ENCODE measurements at places on chromosomes 3 and 15.

GRCh38 chr15:40695469-40695890, 506 bp downstream of the RAD51 start:
- peak; percentile 34 for DNase-seq

DNA sequence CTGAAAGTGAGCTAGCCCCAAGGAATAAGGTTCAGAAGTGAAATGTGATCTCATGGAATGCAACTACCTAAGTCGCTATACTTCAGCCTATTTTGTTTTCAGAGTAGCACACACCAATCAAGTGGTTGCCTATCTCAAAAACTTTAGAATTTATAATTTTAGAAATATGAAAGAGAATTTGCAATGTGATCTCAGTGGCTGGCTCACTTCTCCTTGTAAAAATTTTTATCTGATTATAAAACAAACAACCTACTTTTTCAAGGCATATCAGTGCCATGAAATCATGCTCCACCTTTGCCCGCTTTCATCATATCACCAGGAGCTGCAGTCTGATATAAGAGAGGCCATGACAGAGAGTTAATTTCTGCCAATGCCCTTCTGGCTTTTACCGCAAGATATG, 47.3 kb downstream of the CLDN11 start:
- DNase-seq = no peak

GRCh38 chr3:59733041-59733809, 683.4 kb upstream of the CFAP20DC start:
- DNase-seq = no peak

DNA sequence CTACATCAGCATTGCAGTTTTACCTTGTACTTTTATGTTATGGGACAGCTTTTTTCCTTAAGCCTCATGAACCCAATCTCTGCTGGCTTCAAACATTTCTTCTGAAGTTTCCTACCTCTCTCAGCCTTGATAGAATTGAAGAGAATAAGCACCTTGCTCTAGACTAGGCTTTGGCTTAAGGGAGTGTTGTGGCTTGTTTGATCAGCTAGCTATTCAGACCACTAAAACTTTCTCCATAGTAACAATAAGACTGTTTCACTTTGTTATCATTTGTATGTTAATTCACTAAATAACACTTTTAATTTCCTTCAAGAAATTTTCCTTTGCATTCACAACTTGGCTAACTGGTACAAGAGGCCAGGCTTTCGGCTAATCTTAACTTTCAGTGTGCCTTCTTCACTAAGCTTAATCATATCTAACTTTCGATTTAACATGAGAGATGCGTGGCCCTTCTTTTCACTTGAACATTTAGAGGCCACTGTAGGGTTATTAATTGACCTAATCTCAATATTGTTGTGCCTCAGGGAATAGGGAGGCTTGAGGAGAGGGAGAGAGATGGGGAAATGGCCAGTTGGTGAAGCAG, 8.1 kb upstream of the TIGIT start:
- no peak for DNase-seq

DNA sequence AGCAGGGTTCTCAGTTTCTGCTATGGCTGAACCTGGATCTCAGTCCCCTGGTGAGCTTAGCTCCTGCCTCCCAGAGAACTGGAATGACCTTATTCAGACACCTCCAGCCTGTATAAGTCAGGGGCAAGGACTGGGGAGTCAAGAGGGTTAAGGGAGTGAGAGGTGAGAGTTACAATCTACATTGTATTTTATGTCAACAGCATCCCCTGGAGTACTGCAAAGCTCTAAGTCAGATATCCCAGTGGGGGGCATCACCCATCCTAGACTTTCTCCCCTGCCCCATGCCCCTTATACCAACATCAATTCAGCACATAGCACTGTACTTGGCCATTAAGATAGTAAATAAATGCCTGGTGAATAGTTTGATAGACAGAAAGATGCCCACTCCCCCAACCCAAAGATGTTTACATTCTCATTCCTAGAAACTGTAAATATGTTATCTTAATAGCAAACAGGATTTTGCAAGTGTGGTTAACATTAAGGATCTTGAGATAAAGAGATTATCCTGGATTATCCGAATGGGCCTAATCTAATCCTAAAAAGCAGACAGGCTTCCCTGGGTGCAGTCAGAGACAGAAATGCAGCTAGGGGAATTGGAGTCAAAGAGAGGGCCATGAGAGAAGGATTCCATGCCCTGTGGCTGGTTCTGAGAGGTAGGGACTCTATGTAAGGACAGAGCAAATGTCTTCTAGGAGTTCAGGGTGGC, 132.3 kb upstream of the RASGRP1 start:
- no peak for DNase-seq

DNA sequence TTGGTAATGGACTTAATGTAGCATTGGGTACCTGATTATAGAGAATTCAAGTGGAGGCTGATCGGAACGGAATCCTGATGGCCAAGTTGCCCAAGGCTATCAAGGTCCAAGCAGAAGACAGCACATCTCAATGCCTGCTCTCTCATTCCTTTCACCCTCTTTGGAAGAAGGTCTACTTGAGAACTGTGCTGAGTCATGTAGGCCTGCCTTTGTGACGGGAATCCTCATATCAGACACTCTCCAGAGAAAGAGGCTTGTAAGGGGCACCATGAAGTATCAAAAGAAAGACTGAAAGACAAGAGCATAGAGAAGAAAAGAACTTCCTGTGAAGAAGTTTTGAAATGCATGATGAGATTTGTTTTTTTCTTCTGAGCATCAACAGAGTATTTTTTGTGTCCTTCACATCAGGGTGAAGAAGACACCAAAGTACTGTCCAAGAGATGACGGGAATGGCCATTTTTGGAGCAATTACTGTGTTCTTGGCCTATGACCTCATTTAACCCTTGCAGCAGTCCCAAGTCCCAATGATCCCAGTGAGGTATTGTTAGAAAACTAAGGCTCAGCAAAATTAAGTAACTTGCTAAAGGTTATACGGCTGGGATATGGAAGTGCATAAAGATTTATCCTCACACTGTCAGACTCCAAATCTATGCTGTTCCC, 13.2 kb upstream of the LARP6 start:
- no peak for DNase-seq

GRCh38 chr3:117671722-117672318, 962.2 kb downstream of the TUSC7 start:
- DNase-seq = no peak

DNA sequence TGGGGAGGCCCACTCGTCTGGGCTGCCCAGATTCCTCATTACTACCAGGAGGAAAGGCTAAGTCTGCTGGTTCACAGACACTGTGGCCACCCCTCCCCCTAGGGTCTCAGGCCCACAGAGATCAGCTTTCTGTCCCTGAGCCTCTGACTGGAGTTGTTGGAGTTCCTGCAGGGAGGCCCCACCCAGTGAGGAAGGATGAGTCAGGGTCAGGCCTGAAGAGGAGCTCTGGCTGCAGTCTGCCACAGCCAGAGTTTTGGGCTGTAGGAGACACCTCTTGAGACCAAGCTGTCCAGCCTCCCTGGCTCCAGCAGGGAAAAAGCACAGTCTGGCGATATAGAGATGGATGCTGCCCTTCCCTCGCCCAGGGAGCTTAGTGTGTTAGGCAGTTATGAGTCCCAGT, 720.9 kb upstream of the SEMA6D start:
- no peak for DNase-seq

DNA sequence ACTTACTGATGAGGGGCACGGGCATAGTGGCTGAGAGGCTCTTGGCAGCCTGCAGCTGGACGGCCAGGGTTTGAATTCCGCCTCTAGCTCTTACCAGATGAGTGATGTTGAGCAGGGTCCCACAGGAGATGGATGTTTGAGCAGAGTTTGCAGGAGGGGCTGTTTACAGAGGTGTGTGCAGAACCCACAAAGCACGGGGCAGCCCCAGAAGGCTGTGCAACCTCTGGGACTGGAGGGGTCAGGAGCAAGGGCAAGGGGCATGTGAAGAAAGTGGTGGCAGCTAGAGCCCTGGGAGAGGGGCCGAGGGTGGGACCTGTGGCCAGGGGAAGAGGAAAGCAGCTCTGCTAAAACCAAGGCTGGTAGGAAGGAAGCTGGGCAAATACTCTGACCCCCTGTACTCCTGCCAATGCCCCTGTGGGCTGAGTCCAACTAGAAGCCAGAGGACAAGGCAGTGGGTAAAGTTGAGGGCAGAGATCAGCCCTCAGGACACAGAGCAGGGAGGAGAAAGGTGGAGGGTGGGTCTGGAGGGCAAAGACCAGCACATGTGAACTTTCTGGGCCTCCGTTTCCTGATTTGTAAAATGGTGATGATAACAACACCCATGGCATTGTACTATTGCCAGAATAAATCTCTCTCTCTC, 53.9 kb upstream of the ITGA11 start:
- no peak for DNase-seq

- no peak for DNase-seq
Observed at GRCh38 chr3:162437480-162437879, 940.9 kb downstream of the OTOL1 start.

GRCh38 chr15:34335176-34336032, 2.2 kb downstream of the SLC12A6 start:
- no peak for DNase-seq

GRCh38 chr3:169659096-169659819, 4.3 kb downstream of the MECOM start:
- DNase-seq = no peak

- DNase-seq = no peak
Observed at GRCh38 chr3:124246949-124247348, 255.0 kb upstream of the ROPN1 start.

GRCh38 chr3:12194209-12194608, 35.5 kb upstream of the TIMP4 start:
- peak; percentile 51 for DNase-seq

DNA sequence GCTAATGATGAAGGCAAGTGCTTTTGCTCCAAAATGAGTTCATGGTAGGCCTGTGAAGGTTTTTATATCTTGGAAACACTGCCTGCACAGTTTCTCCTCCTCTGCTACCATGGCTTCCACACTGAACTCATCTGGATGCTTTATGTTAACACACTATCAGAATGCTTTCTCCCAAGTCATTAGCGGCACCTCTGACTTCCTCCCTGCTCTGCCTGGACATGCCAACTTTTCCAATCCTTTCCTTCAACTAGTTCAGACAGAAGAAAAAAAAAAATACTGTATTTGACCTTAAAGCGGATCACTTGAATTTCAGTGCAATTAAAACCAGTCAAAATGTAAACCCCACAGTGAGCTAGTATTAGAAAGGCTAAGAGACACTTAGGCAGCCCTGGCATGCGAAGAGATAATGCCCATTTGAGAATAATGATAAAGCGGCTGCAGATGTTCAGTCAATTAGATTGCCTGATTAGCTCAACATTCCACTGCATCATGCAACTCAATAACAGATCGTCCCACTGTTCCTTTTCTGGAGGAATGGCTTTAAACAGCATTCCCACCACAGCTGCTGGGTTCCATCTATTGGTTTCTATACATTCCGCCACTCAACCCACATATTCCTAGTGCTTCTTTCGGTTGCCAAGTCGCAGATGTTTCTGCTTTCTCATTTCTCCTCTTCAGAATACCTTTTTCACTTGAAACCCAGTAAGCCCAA, 51.7 kb downstream of the CNTN3 start:
- DNase-seq = no peak

GRCh38 chr3:55097441-55097840, 169.6 kb upstream of the LRTM1 start:
- DNase-seq = no peak

GRCh38 chr15:98904544-98904943, 103.0 kb downstream of the PGPEP1L start:
- peak; percentile 16 for DNase-seq

DNA sequence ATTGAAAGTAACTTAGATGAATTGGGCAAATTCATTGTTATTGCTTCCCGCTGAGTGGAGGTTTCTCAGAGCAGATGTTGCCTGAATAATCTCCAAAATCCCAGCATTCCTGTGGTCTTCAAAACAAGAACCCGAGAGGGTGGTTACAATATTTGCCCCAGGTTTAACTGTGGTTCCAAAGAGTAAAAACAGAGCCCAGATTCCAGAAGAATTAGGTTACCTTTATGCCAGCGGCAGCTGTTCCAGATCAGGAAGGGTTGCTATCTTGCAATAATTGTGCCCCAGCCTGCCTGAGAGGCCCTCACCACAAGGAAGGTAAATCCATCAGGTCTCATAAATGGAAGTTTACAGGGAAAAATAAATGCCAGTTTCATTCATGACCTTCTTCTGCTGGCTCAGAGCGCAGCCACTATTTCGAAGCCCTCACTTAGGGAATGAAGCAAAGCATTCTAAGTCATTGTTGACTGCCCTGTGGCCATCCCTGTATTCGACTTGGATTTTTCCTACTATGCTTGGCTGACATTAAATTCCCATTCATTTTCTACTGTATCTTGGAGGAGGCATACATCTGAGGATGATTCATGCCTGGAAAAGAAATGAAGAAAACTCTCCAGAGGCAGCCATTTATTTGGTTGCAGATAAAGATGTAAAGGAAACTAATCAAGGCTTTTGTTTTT, 54.6 kb downstream of the SSUH2 start:
- DNase-seq = no peak

DNA sequence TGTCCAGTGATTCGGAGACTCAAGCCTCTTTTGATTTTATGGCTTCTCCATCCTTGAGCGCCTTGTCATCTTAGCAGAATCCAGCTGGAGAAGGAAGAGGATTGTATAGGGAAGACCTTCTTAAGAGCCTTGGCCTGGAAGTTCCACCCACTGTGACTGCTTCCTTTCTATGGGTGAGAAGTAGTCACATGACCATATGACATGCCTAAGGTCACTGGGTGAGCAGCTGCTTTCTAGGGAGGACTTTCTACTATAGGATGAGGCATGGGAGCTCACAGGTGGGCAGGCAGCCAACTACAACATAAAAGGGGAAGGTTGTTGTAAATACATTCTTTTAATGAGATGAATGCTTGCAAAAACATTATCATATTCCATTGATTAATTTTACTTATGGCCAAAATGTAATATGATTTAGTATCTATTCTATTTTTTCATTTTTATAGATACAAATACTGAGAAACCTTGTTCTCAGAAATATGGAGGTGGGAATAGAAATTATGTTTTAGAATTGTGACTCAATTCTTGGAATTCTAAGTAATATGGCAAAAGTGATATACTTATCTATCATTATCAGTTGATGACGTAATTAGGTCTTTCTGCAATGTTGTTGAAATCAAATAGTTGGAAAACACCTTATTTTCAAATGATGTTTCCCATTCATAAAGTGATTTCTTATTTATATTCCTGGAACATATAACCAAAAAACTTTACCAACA, 53.6 kb upstream of the MINAR1 start:
- DNase-seq = no peak

GRCh38 chr3:71446734-71447133, 136.8 kb downstream of the FOXP1 start:
- no peak for DNase-seq

GRCh38 chr3:127734754-127735473, 62.2 kb downstream of the ABTB1 start:
- DNase-seq = no peak

DNA sequence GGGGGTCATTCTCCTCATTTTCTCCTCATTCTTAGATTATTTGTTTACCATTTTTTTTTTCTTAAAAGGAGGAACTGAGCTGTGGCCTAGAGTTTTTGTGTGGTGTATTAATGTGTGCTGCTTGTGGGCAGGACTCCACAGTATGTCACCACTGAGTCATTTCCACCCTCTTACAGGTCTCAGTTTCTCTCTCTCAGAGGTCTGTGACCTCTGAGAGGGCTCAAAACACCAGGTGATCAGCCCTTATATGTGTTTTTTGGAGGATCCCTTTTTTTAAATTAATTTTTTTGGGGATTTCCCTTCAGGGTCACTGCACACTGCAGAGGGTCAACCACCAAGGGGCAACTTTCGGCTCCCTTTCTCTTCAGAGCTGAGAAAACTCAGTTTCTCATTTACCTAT, 166.4 kb downstream of the SUCNR1 start:
- DNase-seq = no peak

GRCh38 chr3:4588466-4588865, 95.3 kb downstream of the ITPR1 start:
- DNase-seq = no peak

GRCh38 chr3:126402178-126402577, 7.5 kb downstream of the CFAP100 start:
- no peak for DNase-seq

GRCh38 chr3:197501879-197502620, 53.7 kb downstream of the BDH1 start:
- peak; percentile 38 for DNase-seq

All from CD4-positive, alpha-beta T cell treated with Interferon alpha-2 for 1 hour (primary cell).